Right renal pelvis (tissue), 4 donors: ENCODE measurements at places on chromosomes 12 and 14.
A peak's percentile ranks its signal among the peaks of the same experiment; 100 is the strongest.

DNA sequence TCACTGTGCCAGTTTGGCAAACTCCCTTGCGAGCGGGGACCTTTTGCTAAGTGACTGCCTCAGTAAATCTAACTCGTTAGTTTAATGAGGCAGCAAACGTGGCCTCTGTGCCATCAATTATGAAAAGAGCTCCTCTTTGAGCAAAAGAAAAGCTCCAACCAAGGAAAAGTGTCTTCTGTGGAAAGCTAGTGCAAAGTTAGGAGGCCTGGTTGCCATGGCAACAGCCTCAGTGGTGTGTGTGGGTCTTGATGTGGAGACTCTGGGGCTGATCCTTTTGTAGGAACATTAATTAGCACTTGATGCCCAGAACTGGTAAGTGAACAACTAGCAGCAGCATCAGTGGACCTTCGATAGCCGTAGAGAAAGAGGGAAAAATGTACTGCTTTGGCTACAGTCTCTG lies 145.7 kb downstream of the CHST11 start:
- no peak for DNase-seq

GRCh38 chr14:103916636-103917262 lies 11.5 kb upstream of the TDRD9 start:
- DNase-seq = no peak

GRCh38 chr12:116148844-116149243 lies 128.6 kb downstream of the MED13L start:
- DNase-seq = no peak

- DNase-seq = no peak
Measured at GRCh38 chr12:63208956-63209355, 58.0 kb upstream of the AVPR1A start.

DNA sequence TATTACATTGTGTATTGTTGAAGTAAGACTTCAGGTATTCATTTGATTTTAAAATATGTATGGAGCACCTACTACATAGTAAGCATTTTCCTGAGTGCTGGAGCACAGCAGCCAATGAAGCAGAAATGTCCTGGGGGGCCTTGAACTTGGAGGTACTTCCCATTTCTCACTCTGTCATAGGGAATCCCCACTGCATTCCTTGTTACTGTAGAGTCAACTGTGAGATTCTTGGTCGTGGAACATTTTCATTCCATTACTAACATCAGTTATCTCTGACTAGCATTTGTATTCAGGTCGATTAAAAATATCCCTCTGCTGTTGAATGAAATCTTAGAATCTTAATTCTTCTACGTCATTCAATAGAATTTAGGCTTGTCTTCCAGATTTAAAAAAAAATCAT lies 66.7 kb downstream of the PDE3A start:
- no peak for DNase-seq

DNA sequence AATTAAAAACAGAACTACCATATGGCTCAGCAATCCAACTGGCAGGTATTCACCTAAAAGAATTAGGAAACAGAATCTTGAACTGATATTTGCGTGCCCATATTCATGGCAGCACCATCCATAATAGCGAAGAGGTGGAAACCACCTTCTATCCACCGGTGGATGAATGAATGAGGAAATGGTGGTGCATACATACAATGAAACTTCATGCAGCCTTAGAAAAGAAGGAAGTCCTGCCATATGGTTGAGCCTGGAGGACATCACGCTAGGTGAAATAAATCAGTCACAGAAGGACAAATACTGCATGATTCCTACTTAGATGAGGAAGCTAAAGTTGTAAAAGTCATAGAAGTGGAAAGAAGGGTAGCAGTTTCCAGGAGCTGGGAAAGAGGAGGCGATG lies 6.6 kb downstream of the TCL1A start:
- DNase-seq = no peak

GRCh38 chr12:89194683-89195082 lies 157.6 kb downstream of the DUSP6 start:
- no peak for DNase-seq

- DNase-seq = no peak
Measured at GRCh38 chr14:84042992-84043391, 1487.0 kb upstream of the FLRT2 start.

- no peak for DNase-seq
Measured at GRCh38 chr14:59362513-59362912, 102.7 kb downstream of the GPR135 start.

DNA sequence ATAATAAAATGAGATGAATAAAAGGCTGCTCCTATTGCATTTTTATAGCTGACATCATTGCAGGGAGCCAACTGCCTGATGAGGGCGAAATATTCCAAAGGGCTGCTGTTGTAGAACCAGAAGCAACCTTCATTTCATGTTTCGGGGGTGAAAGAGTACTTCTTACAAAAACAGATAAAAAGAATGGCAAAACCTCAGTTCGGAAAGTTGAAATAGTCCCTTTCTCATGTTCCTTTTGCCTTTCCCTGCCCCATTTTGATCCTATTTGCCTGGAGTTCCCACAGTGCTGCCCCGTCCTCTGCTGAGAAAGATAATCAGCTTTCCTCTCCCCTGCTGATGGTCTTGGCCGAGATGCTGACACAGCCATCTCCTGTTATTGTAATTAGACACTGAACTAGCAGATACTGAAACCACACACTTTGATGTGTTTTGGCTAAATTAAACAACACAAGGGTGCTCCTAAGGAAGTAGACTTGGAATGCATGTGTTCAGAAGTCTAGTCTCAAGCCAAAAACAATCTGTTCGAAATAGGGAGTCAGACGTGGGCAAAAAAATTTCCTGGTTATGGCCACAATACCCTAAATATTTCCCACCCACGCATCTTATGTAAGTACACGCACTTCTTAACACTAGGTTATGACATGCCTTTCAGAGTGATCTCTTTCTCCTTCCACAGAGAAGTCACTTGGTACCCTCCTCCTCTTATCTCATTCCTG lies 117.2 kb downstream of the PPM1H start:
- peak; percentile 25 for DNase-seq

GRCh38 chr12:124745891-124746570 lies 117.6 kb downstream of the SCARB1 start:
- peak; percentile 83 for DNase-seq

GRCh38 chr14:56205881-56206280 lies 87.7 kb downstream of the PELI2 start:
- DNase-seq = no peak

- no peak for DNase-seq
Measured at GRCh38 chr12:6703631-6704030, 3.0 kb upstream of the PIANP start.

DNA sequence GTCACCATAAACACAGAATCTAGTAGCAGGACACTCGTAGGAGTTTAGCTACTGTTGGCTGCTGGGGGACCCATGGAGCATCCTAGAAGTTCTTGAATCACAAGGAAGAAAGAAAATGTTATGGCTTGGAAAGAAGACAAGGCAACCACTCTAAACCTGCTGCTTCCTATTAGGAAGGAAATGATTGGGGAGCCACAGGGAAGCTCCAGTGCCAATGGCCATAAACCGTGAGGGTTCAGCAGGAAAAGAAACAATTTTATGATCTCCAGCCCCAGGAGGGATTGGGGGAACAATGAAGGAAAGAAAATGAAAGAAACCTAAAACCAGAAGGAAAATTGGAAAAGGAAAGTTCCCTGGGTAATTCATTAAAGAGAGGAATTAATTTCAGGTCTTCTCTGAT lies 372.0 kb downstream of the FUT8 start:
- no peak for DNase-seq

DNA sequence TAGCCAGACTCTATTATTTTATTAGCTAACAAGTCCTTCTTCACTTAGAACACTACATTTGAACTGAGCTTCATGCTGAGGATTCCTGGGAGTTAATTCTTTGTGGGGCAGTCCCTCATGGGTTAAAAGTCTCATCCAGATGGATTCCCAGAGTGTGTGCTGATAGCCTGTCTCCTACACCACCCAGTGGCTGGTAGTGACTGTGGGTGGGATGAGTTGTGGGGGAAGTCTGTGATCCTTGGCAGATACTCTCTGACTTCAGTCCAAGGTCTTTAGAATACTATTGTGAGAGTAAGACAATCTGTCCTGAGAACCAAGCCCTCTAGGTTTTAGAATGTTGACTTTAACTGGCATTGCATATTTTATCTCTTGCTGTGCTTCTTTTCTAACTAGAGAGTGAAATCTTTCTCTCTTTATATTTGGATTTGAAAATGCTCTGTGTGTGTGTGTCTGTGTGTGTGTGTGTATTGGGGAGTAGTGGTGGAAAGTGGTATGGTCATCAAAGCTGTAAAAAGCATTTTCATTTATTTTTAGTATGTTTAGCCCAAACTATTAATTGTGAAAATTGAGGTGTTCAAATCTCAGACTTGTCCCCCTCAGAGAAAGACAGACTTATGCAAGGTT lies 37.3 kb downstream of the AKAP6 start:
- DNase-seq = no peak

DNA sequence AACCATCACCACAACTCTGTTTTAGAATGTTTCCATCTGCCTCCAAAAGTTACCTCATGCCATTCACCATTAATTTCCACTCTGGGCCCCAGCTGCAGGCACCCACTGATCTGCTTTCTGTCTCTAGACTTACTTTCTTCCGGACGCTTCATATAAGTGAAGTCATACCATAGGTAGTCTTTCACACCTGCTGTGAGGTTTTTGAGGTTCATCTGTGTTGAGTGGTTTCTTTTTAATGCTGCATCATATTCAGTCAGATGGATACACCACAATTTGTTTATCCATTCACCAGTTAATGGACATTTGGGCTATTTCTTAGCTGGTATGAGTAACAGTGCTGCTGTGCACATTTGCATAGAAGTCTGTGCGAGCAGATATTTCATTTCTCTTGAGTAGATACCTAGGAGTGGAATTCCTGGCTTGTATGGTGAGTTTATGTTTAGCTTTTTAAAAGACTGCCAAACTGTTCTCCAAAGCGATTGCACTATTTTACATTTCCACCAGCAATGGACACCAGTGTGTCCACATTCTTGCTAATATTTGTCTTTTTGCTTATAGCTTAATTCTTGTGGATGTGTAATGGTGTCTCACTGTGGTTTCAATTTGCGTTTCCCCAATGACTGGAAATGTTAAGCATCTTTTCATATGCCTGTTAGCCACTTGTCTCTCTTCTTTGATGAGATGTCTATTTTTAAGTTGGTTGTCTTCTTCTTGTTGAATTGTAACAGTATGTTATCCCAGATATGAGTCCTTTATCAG lies 48.3 kb downstream of the ZFYVE21 start:
- no peak for DNase-seq

- no peak for DNase-seq
Measured at GRCh38 chr14:53006931-53007562, 56.2 kb upstream of the FERMT2 start.

DNA sequence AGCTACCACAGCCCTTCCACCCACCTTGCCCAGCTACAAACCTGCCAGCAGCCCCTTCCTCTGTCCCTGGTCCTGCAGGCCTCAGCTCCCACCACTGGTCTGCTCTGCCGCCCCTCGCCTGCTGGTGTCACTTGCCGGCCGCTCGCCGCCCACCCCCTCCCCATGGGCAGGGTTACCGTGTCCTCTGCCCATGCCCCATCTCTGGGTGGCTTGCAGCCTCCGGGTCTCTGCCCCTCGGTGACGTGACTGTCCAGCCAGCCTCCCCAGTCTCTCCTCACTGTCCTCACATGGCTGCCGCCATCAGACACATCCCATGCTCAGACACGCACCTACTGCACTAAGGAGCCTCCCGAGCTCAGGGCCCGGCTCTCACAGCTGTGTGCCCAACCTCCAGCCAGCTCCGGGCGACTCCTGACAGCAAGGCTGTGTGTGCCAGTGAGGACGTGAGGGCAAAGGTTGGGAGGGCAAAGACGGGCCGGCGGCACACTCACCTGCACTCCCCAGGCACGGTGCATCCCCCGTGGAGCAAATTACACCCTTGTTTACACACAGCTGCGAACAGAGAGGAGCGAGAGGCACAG lies 13.4 kb downstream of the JAG2 start:
- DNase-seq = no peak

DNA sequence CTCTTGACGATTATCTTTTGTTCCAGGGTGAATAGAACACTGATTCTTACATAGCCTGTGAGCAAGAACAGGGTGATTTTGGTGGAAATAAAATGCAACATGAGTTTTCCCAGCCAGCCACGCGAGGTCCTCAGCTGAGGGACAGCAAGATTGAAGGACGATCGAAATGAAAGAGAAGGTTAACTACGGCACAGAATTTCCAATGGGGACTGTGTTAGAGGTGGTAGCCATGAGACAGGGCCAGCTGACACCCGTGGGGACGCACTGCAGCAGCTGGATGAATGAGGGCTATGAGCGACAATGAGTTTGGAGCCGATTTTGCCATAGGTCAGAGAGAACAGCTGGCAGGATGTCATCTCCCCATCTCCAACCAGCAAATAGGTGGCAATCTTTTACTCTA lies 243.4 kb upstream of the PELI2 start:
- no peak for DNase-seq

DNA sequence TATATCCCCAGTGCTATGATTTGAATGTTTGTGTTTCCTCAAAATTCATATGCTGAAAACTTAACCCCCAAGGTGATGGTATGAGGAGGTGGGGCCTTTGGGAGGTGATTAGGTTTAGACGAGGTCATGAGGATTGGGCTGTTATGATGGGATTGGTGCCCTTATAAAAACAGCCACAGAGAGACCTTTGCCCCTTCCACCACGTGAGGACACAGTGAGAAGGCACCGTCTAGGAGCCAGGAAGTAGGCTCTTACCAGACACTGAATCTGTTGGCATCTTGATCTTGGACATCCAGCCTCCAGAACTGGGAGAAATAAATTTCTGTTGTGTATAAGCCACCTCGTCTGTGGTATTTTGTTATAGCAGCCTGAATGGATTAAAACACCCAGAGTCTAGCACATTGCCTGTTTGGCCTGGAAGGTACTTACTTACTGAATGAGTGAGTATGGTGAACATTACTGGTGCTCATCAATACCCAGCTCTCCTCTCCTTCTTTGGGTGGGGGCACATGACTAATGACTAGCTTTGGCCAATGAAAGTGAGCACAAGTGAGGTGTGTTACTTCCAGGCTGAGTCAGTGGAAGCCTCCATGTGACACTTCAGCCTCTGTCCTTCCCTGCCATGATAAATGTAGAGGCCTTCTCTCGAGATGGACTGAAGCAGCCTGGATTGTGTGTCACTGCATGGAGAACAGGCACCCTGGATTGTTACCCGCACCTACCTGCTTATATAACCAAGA lies 72.4 kb upstream of the CHST11 start:
- no peak for DNase-seq

GRCh38 chr12:49295082-49295936 lies at the start of gene PRPH:
TSS of gene PRPH (plus strand) at chr12:49295147. CDS start at chr12:49295201, 54 bp downstream.
- no peak for DNase-seq
